ENCODE measurements at places on chromosomes 11 and 22.

GRCh38 chr11:69049490-69049867, 747 bp downstream of the TPCN2 start:
- DNase-seq: no peak

DNA sequence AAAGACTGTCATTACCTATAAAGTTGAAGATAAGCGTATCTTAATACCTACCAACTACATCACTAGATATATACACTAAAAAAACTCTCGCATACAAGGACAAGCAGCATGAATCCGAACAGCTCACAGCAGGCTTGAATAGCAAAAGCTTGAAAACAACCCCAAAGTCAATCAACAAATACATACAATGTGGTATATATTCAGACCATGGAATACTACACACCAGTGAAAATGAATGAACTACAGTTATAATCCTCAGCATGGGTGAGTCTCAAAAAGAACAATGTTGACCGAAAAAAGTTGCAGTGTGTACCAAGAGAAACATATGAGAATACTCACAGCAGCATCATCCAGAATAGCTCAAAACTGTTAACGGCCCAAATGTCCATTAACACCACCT, 25.2 kb downstream of the USP28 start:
- no peak for DNase-seq

GRCh38 chr11:96162816-96163499, 180.0 kb downstream of the MAML2 start:
- DNase-seq: peak; percentile 93

- DNase-seq: no peak
Measured at GRCh38 chr11:10727146-10727851, 23.7 kb upstream of the CTR9 start.

GRCh38 chr11:2085251-2086066, 53.7 kb downstream of the IGF2 start:
- no peak for DNase-seq

GRCh38 chr22:49371325-49372110, 456.2 kb downstream of the BRD1 start:
- no peak for DNase-seq

DNA sequence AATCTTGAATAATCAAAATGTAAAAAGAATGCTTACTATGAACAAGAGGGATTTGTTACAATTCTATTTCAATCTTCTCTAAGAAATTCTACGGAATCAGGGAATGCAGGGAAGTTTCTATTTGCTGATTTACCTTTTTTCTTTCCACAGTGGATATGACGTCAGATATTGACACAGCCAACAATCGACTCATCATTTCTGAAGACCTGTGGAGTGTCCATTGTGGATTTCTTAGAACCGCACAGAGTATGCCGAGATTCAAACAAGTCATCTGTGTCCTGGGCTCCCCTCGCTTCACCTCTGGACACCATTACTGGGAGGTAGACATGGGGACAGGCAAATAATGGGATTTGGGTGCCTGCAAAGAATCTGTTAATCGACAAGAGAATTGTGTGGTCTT, 4.1 kb upstream of the RFPL1 start:
- no peak for DNase-seq

GRCh38 chr11:23555085-23555484, 694.8 kb upstream of the CCDC179 start:
- DNase-seq: no peak

DNA sequence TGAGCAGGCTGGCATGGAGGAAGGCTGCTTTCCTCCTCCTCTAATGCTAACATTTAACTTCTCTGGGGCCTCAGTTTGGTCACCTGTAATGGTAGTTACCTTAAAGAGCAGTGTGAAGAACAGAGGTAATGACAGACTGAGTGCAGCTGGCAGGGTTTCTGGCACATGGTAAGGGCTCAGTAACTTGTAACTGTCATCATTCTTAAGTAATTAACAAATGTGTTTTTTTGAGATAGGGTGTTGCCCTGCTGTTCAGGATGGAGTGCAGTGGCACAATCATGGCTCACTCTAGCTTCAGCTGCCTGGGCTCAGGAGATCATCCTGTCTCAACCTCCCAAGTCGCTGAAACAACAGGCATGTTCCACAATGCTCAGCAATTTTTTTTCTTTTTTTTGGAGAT, 242.0 kb upstream of the SYN3 start:
- DNase-seq: no peak

DNA sequence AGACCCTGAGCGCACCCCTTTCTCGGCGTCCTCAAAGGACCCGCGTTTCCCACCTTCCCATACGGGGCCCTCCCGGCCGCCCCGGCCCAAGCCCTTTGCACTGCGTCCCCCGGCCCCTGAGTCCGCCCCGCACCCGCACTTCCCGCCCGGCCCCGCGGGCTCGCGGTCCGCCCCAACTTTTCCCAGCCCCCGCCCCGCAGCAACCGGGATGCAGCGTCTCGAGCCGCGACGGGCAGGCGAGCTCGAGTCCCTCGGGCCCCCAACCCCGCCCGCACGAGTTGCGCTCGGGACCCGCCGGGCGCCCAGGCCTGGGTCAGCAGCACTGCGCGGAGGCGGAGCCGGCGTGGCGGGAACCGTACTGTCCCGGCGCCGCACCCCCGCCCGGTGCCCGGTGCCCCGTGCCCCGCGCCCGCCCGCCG, 371 bp downstream of the SMCO4 start:
- DNase-seq: no peak

GRCh38 chr22:39284142-39284980, 35.1 kb downstream of the RPL3 start:
- DNase-seq: no peak

DNA sequence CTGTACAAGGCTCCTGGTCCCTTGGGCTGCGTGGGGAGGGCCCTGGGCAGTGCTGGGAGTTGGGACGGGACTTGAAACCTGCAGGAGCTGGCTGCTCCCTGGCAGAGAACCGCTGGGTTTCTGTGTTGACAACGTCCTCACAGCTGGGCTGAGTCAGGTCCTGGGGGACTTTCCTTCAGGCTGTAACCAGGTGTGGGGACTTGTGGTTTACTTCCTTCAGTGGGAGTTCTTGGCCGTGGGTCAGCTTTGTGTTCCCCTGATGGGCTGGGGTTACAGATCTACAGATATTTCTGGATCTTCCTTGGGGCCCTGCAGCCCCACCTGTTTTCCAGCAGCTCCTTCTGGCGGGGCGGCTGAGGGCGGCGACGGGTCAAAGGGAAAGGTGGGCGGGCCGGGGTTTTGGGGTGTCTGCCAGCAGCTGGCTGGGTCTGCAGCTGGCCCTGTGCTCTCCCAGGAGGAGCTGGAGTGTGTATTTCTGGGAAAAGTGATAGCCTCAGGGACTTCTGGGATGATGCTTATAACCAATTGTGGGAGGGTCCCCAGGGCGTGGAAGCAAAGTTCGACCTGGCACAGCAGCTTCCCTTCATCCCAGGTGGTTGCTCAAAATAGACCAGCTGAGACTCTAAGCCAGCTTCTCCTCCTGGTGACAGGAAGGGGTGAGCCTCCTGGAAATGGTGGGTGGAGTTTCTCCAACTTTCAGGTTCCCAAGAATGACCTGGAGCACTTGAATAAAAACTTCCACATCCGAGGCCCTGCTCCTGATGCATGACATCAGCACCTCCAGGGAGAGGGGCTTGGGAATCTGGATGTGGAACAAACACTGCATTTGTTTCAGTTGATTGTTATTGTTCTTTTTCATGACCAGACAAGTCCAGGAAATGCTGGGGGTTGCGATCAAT, 19.1 kb downstream of the ST14 start:
- DNase-seq: no peak

DNA sequence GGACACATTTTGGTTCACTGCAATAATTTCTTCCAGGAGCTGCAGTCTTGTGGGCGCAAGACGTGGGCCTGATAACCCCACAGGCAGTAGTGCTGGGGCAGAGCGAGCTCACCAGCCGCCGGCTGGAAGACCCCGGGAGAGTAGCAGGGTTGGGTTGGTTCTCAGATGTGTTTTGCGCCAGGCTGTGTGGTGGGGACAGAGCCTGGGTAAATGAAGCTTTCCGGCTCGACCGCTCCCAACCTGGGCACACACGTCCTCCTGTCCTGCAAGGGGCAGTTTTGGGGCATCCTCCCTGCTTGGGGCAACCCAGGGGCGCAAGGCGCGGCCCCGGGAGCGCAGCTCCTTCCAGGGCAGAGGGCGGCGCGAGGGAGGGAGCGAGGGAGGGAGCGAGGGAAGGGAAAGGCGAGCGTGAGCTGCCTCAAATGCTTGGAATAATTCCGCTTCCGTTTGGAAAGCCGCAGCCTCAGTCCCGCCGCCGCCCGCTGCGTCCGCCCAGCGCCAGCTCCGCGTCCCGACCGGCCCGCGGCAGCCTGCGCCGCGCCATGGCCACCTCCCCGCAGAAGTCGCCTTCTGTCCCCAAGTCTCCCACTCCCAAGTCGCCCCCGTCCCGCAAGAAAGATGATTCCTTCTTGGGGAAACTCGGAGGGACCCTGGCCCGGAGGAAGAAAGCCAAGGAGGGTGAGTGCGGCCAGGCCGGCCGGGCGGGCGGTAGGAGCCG, at the start of gene PARVA:
Gene PARVA, plus strand, starts transcription at position 466 of the 718 bp plus-strand sequence. Its CDS starts 77 bp downstream, at position 543.
- DNase-seq: peak; percentile 45

DNA sequence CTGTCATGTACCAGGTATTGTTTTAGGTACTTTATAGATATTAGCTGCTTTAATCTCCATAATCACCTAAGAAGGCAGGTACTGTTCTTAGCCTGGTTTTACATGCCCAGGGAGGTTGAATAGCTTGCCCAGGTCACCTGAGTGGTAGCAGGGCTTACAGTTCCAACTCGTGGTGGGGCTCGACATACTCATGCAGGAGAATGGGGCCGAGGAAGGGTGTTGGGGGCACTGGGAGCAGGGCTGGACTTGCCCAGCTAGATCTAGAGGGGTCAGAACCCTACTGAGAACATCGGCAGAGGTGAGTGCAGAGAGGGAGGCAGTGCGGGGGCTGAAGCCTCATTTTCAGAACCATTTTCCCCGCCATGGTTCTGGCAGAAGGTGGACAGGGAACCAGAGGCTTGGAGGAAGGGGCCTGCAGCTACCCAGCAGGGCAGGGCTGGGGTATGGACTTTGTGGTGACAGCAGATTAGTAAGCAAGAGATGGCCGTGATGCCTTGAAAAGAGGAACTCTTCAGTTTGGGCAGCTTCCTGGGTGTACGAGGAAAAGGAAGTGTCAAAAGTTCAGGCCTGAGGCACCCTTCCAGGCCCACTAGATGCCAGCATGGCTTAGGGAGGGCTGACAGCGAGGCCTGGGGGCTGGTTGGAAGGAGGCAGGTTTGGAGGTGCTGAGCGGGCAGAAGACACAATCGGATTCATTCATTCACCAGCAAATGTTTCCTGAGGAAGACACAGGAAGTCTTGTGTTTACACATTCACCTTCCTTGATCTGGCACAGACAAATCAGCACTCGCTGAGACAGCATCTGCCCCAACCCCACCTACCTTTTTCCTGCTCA, 54.7 kb upstream of the LYVE1 start:
- DNase-seq: no peak

GRCh38 chr22:37544955-37545702, 15.2 kb upstream of the CDC42EP1 start:
- no peak for DNase-seq

DNA sequence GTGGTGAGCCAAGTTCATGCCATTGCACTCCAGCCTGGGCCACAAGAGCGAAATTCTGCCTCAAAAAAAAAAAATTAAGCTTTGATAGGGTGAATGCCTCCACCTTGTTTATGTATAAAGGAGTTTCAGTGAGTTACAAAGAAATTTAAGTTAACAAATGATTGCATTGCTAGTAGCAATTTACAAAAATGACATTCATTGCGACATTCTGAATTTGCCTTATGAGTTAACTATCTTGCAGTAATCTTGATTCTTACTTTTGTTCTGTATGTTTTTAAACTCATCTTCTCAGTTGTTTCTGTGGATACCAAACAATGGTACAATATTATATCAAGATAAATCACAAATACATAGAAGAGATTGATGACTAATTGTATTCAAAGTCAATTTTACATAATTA, 207.0 kb downstream of the DDX10 start:
- DNase-seq: no peak

DNA sequence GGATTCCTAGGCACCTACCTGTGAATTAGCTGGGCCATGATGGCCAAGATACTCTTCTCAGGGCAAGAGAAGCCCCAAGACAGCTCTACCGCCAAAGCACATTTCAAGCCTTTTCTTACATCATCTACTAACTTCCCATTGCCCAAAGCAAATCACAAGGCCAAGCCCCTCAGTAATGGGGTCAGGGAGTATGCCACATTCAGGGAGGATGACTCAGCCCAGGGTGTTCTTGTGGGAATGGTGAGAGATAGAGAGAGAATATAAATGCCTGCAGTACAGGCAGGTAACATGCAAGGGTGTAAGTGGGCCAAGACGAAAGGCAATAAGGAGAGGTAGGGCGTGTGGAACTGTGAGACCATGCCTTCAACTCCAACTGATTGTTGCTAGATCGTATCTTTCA, 162.5 kb upstream of the ISX start:
- no peak for DNase-seq

DNA sequence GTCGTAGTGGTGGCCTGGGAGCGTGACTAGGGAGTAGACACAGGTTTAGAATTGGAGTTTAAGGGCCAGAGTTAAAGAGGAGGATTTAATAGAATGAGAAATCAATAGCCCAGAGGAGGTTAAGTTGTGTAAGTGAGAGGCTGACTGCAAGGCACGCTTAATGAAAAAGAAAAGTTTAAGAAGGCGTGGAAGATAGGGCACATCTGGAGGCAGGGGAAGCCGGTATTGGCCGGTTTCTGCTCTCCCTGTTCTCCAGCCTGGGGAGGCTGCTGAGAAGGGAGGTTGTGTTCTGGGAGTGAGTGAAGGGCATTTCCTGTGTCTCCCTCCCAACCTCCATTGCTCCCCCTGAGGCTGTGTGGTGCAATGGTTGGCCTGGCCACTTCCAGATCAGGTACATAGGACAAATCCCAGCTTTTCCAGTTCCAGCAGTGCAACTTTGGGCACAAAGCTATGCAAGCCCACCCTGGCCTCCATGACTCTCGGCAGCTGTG, 6.3 kb downstream of the GRIK4 start:
- DNase-seq: no peak

DNA sequence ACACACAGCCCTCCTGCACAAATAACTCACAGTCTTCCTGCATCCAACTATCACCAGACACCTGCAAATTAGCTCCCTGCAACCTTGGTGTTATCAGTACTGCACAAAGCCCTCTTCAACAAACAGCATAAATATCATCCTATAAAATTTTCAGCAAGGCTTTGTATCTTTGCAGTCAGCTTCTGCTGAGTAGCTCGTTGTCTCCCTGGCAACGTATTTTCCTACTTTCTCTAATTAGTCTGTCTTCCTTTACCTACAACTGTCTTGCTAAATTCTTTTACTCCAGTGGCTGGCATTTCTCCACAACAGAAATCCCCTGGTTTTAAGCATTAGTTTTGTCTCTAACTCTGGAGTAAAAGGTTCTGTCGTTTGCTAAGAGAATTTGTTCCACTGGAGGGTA, 3.9 kb downstream of the OR8D4 start:
- DNase-seq: no peak

GRCh38 chr11:17811352-17811751, 76.8 kb downstream of the KCNC1 start:
- no peak for DNase-seq

- DNase-seq: no peak
Measured at GRCh38 chr11:115047631-115048030, 369.3 kb downstream of the NXPE2 start.

All from fibroblast of the conjunctiva (primary cell).